Stimulated activated CD4-positive, alpha-beta T cell treated with anti-CD3 and anti-CD28 coated beads, Interleukin-1b, Interleukin-23, amount 100 ng/mL, for 24 hours (primary cell): ENCODE measurements at places on chromosomes 6 and 20.

- no peak for DNase-seq
Measured at GRCh38 chr6:149063468-149063867, 254.0 kb upstream of the TAB2 start.

GRCh38 chr6:158662954-158663624, 13.2 kb downstream of the SYTL3 start:
- DNase-seq = no peak

- DNase-seq = no peak
Measured at GRCh38 chr6:112560651-112561050, 213.5 kb downstream of the RFPL4B start.

- DNase-seq = no peak
Measured at GRCh38 chr6:131733376-131734016, 22.7 kb upstream of the CTAGE9 start.

GRCh38 chr20:59421089-59421488, 120.7 kb downstream of the EDN3 start:
- no peak for DNase-seq

GRCh38 chr6:169044381-169045230, 209.0 kb downstream of the THBS2 start:
- DNase-seq = no peak

DNA sequence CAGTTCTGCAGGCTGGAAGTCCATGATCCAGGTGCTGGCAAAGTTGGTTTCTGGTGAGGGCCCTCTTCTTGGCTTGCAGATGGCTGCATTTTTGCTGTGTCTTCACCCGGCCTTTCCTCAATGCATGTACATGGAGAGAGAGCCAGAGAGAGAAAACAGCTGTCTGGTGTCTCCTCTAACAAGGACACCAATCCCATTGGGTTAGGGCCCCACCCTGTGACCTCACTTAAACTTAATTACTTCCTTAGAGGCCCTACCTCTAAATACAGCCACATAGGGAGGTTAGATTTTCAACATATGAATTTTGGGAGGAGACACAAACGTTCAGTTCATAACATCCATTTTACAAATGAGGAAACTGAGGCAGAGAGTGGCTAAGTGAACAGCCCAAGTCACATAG, 202.4 kb downstream of the ZMYND8 start:
- no peak for DNase-seq

DNA sequence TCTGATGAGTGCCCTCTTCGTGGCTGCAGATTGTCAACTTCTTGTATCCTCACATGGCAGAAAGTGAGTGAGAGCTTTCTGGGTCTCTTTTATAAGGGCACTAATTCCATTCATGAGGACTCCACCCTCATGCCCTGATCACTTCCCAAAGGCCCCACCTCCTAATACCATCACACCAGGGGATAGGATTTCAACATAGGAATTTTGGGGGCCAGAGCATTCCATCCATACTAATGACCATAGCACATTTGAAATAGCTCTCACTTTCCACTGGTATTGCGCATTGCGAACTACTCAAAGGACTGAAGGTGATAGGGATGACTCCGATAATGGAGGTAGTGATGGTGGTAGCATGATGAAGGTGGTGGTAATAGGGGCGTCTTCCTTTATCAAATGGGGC, 324.3 kb downstream of the PRL start:
- no peak for DNase-seq

DNA sequence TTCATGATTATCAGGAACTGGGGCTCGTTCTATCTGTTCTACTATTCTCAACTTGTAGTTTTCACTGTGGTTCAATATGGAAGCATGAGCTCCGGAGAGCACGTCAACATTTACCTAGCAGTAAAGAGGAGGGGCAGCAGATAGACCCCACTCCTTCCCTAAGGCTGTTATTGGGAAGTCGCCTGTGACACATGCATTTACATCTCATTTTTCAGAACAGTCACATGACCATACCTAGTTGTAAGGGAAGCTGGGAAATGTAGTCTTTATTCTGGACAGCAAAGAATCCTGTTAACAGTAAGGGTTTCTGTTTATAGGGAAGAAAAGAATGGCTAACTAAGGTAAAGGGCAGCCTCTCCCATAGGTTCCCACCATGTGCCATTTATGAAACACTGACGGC, 158.3 kb downstream of the ZFP64 start:
- no peak for DNase-seq

DNA sequence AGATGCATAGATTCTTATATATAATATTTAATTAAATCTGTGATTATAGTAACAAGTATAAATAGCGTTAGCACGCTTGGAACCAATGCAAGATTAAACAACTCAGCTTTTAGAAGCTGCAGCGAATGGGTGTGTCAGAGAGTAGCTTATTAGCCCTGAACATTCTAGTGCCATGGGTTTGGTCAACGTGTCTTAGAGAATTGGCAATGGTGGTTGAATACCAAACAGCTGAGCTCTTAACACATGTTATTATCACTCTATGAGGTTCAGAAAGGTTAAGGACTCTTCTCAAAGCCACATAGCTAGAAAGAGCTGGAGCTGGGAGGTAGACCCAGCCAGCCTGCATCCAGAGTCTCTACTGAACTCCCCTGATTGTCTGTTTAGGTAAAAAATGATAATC, 284.2 kb upstream of the CHD6 start:
- DNase-seq = no peak

DNA sequence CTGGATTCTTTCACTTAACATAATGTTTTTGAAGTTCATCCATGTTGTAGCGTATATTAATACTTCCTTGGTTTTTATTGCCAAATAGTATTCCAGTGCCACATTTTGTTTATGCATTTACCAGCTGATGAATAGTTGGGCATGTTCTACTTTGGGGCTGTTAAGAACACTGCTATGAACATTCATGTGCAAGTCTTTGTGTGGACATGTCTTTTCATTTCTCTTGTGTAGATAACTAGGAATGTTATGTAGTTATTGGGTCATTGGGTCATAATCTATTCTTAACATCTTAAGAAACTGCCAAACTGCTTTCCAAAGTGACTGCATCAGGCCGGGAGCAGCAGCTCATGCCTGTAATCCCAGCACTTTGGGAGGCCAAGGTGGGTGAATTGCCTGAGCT, 43.8 kb upstream of the GLP1R start:
- DNase-seq = no peak

DNA sequence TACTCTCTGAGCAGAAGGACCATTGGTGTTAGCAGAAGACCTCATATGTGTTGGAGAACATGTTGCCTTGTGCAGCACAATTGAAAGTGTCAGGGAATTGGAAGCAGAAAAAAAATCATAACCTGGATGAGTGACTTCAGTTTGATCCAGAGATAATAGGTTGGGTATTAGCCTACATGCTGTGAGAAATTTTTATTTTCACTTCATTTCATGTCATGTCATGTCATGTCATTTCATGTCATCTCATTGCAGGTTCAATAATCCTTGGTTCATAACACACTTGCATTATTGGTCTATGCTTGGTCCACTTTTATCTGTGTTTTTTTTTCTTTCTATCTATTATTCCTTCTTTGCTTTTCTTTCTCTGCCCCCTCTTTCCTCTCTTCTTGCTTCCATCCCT, 34.3 kb downstream of the AKAP7 start:
- no peak for DNase-seq

- DNase-seq = no peak
Measured at GRCh38 chr6:11264100-11264499, 31.6 kb upstream of the NEDD9 start.

DNA sequence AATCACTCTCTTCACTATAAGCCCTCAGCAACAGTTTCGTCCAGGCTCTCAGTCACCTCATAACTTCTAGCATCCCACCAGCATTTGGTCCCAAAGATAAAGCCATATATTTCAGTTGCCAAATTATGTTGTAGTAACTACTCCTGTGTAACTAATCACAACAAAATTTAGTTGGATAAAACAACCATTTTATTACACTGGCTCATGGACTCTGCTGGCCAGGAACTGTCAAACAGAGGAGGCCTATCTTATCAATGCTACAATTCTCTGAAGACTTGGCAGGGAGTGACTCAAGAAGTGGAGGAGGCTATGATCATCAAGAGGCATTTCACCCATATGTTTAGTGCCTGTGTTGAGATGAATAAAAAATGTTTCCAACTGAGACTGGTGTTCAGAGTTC, 1082.3 kb upstream of the GJE1 start:
- no peak for DNase-seq

DNA sequence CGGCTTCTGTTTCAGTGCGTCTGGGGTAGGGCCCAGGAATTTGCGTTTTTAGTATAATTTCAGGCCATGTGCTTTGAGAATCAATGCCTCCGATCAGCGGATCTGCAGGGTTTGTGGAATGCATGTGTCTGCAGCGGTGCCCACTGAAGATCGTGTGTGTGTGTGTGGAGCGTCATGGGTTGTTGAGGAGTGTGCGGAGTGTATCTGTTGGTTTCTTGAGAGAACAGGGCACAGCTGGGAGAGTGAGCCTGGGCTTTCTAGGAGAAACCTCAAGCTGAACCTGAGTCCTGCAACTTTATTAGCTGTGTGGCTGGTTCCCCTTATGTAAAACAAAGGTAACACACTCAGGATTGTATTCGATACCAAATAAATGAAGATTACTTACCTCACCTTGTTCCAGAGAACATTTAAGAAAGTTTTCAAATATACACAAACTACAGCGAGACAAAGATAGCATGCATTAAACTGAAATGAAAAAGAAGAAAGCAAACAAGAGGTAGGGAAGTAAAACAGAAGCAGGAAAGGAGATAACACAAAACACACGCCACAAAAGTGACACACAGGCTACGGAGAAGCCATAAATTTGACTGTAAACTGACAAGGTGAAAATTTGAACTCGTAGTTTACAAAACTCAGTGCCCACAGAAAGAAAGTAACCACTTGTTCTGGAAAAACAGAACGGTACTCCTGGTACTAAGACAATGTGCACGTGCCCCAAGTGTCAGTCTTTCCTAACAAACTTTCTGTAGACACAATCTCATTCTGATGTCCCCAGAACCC, 28.8 kb downstream of the PDE10A start:
- no peak for DNase-seq

- DNase-seq = no peak
Measured at GRCh38 chr20:64021124-64021975, 14.6 kb upstream of the C20orf204 start.

DNA sequence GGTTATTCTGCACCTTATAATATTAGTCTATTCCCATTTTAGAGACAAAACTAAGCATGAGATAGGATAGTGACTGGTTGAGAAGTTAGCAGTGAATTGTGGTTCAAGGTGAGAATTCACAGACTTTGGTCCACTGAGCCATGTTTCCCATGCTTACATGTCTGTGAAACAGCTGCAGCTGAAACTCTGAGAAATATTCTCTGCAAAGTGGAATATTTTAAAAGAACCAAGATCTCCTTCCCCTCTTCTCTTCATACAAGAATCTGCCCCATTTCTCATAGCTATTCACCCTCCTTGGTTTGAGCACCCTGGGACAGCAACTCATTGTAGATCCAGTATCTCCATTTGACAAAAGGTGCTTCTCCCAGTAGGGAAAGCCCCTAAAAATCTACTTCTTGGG, 70.2 kb upstream of the TMEM170B start:
- no peak for DNase-seq

DNA sequence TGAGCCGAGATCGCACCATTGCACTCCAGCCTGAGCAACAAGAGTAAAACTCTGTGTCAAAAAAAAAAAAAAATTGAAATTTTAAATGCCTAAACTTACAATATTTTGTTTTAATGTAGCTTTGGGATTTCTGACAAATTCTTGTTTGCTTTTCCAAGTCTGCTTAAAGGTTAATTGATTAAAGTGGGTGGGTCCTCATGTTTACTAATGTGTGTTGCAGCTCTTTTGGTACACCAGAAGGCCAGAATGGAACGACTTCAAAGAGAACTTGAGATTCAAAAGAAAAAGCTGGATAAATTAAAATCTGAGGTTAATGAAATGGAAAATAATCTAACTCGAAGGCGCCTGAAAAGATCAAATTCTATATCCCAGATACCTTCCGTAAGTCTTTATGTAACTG, 2.7 kb upstream of the SUMO4 start:
- no peak for DNase-seq

DNA sequence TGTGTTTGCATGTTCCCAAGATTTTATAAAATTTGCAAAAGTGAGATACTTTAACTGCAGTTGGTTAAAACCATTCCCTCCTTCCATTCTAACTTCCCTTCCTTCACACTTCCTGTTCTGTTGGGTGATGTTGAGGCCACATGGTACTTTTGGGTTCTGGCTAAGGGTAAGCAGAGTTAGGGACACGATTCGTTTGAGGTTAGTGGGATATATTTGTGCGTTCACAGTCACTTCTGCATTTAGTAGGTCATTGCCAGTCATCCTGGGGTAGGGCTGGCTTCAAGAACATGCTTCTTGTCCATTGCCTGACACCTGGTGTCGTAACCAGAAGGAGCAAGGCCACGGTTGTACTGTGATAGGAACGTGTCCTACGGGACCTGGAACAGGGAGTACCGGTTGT, 340.1 kb downstream of the ZFAND3 start:
- DNase-seq = no peak

DNA sequence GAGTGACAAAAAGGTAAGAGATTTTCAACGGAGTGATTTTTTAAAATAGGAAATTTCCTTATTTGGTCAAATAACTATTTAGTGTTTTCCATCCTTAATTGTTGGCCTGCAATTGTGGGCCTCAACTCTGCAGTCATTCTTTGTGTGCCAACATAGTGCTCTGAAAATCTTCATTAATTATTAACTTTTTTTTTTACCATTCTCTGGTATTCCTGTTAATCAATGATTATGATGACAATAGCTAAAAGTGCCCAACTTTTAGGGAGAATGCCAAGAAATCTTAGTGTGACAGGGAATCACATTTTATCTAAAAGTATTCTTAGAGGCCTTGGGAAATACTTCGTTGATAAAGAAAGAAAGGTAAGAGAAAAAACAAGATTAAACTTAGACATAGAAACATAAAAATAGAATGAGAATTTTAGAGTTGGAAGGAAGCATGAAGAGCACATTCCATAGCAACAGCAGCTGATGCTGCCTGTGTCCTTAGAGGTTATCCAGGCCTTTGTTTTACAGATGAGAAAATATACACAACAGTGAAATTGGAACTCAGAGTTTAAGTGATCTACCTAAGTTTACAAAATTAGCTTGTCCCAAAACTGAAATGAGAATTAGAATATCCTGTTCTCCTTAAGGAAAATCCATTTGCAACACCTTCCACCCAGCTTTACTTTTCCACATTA, 1.2 kb downstream of the GPRC6A start:
- no peak for DNase-seq
